Astrocyte of the cerebellum (primary cell): ENCODE measurements at places on chromosomes 3 and 15.
A peak's percentile ranks its signal among the peaks of the same experiment; 100 is the strongest.

- DNase-seq = no peak
These were observed 93.0 kb downstream of the NECTIN3 start for GRCh38 chr3:111164621-111165020.

GRCh38 chr3:95197661-95198060, 1134.8 kb downstream of the NSUN3 start:
- DNase-seq = no peak

DNA sequence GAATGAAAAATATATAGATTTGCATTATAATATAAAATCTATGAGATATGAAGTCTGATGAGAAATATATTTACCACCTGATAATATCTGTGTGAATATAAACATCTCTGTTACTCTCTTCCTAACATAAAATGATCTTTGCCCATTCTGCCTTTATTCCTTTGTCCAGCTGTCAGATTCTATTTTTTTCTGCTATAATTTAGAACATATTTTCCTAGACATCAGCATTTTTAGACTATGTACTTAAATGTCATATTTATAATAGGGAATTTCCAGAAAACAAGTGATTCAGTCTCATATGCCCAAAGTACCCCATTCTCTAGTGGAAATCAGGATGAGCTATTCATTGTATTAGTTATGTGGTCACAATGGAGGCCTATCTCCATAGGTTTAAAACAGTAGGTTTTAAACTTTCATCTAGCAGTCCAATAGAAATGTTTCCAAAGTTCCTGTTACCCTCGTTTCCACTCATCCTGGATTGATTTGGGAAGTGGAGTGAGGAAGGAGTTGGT, 83.3 kb downstream of the FILIP1L start:
- no peak for DNase-seq

- DNase-seq = no peak
These were observed 22.5 kb downstream of the CDIN1 start for GRCh38 chr15:36601952-36602351.

GRCh38 chr3:115659253-115660220, 36.2 kb downstream of the GAP43 start:
- DNase-seq = no peak

DNA sequence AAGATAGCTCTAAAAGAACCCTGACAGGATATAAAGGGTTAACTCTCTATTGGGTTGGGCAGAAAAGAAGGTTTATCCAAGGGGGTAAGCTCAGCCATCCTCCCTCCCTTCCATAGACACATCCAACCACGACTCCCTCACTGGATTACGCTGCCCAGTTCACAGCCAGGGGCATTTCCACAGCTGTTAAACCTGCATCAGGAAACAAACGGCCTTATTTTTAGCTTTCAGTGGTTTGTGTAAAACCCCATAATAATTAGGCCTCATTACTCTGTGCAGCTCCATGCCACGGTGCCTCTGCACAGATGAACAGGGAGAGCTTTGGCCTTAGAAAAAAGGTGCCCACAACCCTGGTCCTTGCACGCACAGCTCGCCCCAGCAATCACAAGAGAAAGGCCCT, 110.6 kb downstream of the GABRB3 start:
- no peak for DNase-seq

DNA sequence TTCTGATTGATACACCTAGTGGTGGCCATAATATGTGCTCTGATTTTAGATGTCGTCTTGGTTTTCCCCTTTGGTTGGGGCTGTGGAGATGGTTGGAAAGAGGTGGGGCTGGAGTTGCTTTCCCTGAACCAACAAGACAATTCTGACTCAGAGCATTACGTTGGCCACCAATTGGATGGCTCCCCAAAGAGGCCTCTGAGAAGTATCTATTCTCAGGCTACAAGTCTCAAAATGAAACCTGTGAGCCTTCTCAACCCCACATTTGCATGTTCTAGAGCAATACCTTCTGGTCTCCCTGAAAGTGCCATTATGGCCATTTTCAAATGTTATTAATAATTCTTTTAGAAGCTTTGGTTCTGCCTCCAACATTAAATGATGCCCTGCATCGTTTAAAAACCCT, 188.4 kb upstream of the WNT5A start:
- DNase-seq = no peak

GRCh38 chr15:73560501-73561117, 72.6 kb downstream of the NPTN start:
- DNase-seq = peak; percentile 70

DNA sequence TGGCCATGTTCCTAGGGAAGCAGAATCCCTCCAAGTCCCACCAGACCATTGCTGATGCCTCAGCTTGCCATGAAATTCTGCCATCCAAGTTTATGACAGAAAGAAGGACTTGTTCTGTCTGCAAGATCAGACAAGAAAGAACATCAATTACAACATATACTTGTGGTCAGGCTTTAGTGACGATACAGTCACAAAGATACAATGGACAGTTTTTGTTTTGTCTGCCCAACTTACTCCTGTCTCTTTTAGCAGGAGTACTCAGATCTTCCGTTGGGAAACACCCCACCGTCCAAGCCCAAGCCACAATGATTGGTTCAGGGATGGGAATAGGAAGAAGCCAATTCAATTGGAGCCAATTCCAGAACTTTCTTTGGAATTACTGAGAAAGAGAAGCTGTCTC, 15.7 kb downstream of the KLHL6 start:
- DNase-seq = no peak

DNA sequence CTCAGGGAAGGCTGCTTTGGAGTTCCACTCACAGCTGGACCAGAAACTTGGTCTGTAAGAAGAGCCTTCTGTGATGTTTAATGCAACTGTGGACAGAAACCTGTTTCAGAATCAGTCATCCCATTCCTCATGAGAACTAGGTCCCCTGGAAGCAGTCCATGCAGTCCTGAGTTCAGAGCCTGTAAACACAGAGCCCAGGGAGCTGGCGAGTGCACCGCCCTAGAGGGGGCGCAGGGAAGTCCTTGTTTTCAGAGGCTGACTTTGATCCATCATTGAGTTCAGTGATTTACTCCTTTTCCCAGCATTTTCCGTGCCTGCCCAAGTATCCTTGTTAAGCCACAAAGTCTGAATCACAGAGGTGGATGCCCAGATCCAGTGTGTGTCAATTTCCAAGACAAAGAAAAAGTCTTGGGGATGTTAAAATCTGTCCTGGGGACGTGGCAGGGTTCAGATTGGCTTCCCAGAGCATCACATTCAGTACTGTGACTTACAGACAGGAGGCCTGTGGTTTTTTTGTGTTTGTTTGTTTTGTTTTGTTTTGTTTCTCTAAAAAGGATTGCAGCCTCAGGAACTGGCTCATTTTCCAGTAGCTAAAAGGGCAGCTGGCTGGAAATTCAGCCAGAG, 9.8 kb upstream of the TXNRD3 start:
- DNase-seq = peak; percentile 23

DNA sequence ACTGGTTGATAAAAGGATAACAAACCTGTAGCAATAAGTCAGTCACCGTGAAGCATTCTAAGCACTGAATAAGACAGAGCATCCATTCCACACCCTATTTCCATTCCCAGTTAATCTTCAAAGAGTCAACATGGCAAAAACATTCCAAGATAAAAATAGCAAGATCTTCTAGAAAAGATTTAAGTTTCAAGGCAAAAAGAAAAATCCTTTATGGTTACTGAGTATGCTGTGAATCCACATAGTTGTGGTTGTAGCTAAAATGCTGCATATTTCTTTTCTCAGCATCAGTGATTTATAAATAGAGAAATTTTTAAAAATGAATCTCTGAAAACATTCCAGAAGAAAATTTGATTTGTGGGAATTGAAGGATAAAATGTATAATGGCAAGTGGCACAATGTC, 21.1 kb downstream of the GAP43 start:
- DNase-seq = no peak

DNA sequence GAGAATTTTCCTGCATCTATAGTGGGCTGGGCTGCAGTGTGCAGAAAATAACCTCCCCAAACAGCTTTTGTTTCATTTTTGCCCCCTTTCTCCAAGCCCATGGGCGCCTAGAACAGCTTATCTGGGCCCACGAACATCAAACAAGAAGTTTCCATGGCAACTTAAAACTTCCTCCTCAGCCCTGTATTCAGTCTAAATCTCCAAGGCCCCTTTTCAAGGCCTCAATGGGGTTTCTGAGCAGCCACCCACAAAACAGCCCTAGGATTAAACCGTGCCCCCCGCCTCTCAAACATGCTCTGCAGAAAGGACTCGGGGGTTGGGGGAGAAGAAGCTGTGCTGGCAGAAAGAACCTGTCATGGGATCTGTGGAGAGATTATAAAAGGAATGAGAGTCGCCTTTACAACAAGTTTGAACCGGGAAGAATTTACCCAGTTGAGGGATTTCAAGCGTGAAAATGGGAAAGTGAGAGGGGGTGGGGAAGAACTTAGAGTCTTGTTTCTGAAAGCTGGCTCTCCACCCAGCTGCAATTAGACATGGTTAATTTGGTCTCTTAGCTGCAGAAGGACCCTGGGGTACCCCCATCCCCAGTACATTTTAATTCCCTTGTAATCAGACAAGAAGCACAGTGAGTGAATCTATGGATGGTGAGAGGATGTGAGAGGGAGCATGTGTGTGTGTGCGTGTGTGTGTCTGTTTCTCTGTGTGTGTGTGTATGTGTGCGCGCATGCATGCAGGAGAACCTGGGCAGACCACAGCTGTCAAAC, 4.3 kb upstream of the FAM107A start:
- DNase-seq = peak; percentile 34

DNA sequence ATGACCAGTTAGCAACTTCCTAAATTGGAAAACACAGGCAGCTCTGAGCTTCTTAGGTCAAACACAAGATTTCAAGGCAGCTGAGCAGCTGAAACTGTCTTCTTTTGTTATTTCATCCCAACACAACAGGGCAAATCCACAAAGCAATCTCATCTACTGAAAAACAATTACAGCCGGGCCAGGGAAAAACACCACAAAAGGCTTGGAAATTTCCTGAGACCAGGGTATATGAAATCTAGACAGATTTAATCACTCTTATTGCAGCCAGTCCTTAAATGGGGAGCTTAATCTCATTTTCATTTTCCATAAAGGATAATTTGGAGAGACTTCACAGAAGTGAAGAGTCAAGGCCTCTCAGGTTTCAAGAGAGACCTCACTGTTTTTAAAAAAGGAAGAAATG, 181.8 kb downstream of the SSR3 start:
- no peak for DNase-seq

DNA sequence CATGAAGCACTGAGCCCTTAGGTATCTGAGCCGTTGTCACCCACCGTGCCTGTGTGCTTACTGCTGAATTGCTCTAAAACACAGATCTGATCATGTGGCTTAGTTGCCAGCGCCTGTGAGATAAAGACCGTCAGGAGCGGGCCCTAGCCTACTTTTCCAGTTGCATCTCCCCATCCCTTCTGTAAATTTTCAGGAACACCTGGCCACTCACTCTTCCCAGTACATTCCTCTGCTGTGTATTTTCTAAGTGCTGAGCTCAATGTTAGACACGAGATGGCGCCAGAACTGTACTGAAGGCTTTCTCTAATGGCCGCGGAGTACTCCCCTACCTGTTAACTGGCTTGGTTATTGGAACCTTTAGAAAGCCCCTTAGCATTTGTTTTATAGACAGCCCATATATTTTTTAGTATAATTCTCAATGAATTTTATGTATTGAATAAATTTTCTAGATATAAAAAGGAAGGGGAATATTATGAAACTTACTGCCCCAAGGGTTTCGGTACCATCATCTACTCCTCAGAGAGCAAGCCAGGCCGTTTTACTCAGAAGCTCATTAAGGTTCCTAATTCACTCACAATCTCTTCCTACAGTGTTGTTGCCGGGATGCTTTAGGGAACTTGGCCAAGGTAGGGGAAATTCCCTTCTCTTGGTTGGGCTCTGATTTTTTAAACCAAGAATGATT, 16.7 kb upstream of the WNT7A start:
- peak; percentile 35 for DNase-seq

- DNase-seq = no peak
These were observed 64.6 kb downstream of the CRTC3 start for GRCh38 chr15:90594301-90594738.

DNA sequence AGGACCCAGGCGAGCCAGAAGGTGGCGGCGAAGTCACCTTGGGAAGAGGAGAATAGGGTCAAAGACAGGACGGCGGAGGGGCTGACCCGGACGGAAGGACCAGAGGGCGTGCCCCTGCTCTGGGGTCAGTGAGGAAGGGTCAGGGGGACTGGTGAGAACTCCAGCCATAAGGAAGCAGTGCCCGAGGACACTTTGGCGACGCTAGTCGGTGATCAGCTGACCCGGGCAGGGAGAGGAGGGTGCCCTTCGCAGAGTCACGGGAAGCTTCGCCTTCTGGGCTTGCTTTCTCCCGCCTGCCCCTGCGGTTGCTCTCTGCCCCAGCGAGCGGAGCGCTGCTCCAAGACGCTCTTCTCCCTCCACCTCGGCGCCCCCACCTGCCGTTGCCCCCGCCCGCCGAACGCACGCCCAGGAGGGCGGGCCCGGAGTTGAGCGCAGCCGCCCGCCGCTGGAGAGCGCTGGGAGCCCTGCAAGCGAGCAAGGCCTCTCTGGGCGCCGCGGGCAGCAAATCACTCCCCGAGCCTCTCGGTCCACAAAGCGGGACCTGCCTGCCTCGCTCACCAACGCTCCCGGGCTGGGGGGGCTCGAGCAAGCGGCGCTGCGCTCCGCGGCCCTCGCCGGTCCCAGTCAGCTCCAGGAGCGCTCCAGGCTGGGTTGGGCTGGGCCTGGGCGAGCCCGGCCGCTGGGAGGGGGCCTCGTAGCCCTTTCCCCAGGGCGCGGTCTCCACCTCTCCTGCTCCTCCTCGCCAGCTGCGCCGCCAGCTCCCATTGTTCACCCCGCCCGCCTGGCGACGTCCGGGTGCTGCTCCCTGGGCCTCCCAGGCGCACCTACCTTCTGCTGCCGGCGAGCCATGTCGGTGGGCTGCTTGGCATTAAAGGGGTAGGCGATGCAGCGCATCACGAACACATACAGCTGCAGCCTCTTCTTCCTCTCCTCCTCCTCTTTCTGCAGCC, 1.2 kb downstream of the CADPS start:
- no peak for DNase-seq

DNA sequence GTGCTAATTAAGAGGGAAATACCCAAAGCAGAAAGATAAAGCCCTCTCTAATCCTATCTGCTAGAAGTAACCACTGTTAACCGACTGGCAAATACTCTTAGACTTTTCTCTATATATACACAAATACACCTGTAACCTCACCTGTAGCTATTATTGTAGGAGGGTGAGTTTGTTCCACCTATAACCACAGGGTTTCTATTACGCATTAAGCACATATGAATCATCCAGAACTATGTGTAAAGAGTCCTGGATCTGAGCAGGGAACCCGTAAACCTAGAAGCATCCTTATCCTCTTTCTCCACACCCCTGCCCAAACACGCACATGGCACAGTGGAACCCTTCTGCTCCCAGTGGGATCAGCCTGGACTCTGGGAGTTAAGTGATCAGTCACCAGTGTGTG, 172.8 kb upstream of the C2CD4B start:
- no peak for DNase-seq

- no peak for DNase-seq
These were observed 168.8 kb downstream of the DCLK3 start for GRCh38 chr3:36595511-36595910.

DNA sequence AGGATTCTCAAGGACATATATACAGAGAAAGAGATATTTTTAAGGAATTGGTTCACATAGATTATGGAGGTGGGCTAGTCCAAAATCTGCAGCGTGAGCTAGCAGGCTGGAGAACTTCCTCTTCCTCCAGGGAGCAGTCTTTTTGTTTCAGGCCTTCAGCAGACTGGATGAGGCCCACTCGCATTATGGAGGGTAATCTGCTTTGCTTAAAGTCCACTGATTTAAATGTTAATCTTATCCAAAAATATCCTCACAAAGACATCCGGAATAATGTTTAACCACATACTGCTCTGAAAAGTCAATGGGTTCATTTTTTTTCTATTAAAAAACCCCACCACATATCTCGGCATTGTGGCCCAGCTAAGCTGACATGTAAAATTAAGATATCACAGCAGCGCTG, 22.2 kb upstream of the NRROS start:
- DNase-seq = no peak
